ENCODE measurements at places on chromosomes 6 and 20.

- no peak for DNase-seq
Measured at GRCh38 chr6:48449002-48449401, 338.0 kb upstream of the PTCHD4 start.

DNA sequence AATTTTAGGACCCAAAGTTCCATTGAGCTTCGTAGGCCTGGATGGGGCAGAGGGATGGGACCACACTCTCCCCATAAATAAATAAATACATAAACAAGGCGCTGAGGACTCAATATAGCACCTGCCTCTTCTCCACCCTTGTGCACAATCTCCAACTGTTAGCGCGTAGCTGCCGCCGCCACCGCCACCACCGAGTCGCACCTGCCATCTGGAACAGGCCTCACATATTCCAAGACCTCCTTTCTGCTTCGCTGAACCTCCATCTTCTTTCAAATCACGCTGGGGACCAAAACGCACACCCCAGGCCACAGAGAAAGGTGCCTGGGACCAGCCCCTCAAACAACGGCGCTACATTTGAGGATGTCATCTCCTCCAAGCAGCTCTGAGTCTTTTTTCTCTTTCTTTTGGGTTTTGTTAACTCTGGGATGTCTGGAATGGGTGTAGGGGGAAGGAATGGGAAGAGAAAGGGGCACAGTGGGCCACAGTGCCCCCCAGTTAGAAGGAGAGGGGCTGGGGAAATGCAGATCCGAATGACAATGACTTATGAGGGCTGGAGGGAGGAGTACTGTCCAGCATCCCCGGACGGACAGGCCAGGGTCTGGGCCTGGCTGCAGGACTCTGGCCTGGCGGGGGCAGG is 49.7 kb downstream of the NOL4L start:
- DNase-seq = no peak

DNA sequence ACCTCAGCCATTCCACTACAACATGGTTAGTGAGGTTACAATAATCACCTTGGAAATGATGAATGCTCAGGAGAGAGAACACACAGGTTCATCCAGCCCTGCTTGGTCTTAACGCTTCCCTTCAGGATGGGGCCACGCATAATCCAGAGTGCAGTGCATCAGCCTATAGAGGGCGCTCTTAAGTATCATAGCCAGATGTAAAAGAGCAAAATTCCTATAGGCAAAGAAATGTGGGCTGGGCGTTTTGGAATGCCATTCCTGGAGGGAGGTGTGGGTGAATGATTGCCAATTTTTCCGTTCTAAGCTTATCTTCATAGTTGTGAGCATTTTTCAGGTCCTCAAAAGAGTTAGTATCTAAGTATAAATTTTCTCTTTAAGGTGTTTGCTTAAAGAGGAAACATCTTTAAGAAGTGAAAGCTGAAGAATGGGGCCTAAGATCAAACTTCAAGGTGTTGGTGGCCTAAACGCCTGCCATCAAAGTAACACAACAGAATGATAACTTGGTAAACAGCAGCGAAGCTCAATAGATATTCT is 1.8 kb downstream of the RIPOR2 start:
- no peak for DNase-seq

DNA sequence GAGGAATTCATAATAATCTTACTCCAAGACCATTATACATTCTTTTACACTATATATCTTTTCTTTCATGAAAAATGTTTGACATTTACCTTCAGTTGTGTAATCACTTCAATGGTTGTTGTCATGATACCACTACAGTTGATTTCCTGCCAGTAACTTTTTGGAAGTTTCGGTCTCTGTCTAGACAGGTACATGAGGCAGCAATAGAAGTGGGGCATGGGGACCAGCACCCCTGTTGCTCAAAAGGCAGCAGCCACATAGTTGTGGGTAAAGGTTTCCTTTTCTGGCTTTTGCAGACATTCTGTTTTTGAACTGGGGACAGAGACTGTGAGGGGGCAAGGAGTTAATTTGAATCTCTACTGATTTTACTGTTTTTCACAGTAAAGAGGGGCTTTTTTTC is 14.1 kb downstream of the SAMD5 start:
- no peak for DNase-seq

- no peak for DNase-seq
Measured at GRCh38 chr6:53070806-53071205, 5.6 kb downstream of the FBXO9 start.

DNA sequence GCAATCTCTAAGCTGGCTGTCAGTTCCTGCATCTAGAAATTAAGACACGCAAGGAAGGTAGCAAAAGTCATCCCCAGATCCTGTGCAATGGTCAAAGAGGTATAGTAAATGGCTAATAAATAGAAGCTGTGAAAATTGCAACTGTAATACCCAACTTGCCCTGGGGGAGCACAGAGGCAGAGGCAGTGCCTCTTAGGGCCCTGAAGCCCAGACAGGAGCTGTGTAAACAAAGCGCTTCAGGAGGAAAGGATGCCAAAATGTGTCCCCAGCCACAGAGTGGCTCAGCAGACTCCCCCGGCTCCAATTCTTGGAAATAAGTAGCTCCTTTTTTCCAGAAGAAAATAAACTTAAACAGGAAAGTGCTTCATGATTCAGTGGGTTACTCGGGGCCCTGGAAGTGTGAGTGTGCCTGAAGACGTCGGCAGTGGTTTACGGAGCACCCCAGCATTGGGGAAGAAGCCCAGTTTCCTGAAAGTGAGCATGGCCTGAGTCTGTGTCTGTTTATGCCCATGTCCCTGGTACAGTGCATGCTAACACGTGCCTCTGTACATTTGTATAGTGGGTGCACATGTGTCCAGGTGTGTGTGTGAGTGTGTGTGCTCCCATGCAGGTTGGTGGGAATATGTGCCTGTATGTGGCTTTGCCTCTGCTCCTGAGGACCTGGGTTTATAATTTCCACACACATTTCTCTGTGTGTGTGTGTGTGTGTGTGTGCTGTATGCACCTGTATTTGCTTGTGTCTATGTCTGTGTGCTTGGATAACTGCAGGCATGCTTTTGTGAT is 246.7 kb downstream of the MAFB start:
- no peak for DNase-seq

DNA sequence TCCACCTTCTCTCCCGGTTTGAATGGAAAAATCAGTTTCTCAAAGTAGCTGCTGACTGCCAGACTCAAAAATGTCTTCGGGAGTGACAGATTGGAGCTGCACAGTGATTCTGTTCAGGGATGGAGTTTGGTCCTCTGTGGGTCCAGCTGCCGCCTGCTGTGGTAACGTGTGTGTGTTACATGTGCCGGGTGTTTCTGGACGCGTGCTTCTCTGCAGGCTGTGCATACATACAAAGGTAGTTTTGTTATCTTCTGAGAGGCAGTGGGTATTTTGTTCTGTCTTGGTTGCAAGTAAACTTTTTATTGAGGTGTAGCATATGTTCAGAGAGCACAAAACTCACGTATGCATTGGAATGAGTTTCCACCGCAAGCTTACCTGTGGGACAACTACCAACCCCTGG is 41.3 kb upstream of the NAA20 start:
- DNase-seq = no peak

DNA sequence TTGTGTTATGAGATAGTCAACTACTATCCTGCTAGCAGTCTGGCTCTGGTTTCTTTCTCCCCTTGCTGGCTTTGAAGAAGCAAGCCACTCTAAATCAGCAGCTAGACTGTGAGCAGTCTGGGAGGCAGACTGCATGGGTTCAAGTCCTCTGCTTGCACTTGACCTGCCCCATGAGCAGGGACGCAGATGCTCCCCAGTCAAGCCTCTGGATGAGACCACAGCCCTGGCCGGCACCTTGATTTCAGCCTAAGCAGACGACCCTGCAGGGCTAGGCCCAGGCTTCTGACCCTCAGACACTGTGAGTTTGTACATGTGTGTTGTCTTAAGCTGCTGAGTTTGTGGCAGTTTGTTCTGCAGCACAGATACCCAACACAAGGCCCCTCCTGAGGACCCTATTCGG is 105.8 kb downstream of the SULF2 start:
- DNase-seq = no peak

DNA sequence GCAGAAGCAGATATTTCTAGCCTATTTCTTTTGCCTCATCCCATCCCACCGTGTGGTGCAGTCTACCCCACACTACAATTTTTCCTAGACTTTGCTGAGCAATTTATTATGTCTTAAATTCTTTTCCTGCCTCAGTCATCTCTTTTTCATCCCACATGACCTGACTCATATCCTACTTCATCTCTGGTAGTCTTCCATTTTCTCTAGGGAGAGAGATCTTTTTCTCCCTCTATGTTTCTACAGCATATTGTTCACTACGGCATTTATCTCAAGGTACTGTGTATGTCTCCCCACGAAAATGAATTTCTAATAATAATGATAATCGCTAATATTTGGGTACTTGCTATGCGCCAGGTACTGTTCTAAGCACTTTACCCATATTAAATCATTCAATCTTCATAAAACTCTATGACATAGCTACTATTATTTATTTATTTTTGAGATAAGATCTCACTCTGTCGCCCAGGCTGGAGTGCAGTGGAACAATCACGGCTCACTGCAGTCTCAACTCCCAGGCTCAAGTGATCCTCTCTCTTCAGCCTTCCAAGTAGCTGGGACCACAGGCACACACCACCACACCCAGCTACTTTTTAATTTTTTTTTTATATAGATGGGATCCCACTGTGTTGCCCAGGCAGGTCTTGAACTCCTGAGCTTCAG is 15.6 kb downstream of the PDSS2 start:
- DNase-seq = no peak

DNA sequence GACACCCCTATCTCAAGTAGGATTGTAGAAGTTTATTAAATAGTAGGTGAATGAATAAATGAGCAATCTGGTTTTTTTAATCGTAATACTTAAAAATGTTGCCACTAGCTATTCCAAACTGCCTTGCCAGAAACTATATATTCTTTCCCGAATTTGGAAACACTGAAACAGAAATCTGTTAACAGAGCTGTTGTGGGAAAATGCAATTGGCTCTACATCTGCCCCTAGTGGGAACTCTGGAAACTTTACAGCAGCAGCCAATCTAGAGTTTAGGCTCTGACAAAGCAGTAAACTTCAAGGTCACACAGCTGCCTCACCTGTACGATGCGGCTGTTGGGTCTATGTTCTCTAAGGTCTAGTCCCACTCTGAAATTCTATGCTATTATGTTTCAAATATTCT is 41.7 kb downstream of the SYNE1 start:
- no peak for DNase-seq

Measured in stimulated activated CD4-positive, alpha-beta T cell treated with anti-CD3 and anti-CD28 coated beads, Interleukin-15, amount 100 ng/mL, for 1 hour (primary cell).